Naive B cell (primary cell): ENCODE measurements at places on chromosomes 2 and 18.

- peaks cover 47% of the 10 kb centered on the region for H3K4me1 ChIP-seq
- peaks cover 5% of the 10 kb centered on the region for H3K36me3 ChIP-seq
- no peak overlapping the region for H3K27ac ChIP-seq
Observed at GRCh38 chr2:168585700-168586099, 129.6 kb downstream of the CERS6 start.

GRCh38 chr2:110678457-110679336 is 834 bp upstream of the BUB1 start:
- H3K4me1 ChIP-seq = peaks cover 31% of the 10 kb centered on the region
- H3K4me3 ChIP-seq = peak overlapping the region; percentile 90
- DNase-seq = peak; percentile 27
- no peaks in the 10 kb centered on the region for H3K27me3 ChIP-seq

DNA sequence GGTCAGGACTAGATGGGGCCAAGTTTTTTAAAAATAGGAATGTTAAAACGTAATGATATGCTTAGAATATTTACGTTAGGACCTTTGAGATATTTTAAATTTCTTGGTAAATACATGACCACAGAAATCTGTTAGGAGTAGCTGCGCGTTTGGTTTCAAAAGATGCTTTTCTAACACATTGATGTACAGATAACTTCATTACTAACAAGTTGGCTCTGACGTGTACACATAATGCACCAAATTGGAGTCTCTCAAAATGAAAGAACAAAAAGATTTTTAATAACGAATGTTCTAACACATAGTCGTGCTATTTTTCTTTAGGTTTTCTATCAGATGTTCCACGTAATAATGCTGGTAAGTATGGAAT is 608 bp downstream of the PHOSPHO2 start:
- peaks cover 17% of the 10 kb centered on the region for H3K4me1 ChIP-seq
- H3K27me3 ChIP-seq = peaks cover 23% of the 10 kb centered on the region
- DNase-seq = no peak
- H3K36me3 ChIP-seq = peaks cover 15% of the 10 kb centered on the region
- H3K27ac ChIP-seq = peak overlapping the region; percentile 100
- H3K4me3 ChIP-seq = peak overlapping the region; percentile 96

- H3K36me3 ChIP-seq = no peaks in the 10 kb centered on the region
- no peak overlapping the region for H3K27ac ChIP-seq
- peaks cover 13% of the 10 kb centered on the region for H3K27me3 ChIP-seq
- DNase-seq = no peak
- H3K4me3 ChIP-seq = no peak overlapping the region
- H3K4me1 ChIP-seq = no peaks in the 10 kb centered on the region
Observed at GRCh38 chr2:7270011-7270431, 352.8 kb downstream of the RNF144A start.

DNA sequence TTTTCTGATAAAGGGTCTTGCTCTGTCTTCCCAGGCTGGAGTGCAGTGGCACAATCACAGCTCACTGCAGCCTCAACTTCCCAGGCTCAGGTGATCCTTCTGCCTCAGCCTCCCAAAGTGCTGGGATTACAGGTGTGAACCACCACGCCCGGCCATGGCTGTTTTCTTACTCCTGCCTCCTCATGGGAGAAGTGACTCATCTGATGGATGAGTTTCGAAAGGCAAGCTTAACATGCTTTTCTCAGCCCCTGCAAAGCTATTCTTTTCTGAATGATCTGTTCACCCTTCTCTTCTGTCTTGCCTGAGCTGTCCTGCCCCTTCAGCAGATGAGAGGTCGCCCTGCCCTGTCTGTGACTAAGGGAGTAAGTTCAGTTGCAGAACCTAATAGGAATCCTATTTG is 929 bp upstream of the CREG2 start:
- peaks cover 78% of the 10 kb centered on the region for H3K27me3 ChIP-seq
- DNase-seq = no peak
- H3K27ac ChIP-seq = no peak overlapping the region
- peak overlapping the region; percentile 71 for H3K4me3 ChIP-seq

GRCh38 chr2:217901835-217902378 is 100.9 kb downstream of the TNS1 start:
- H3K4me1 ChIP-seq = peaks cover 3% of the 10 kb centered on the region
- DNase-seq = no peak
- H3K4me3 ChIP-seq = no peak overlapping the region
- H3K27ac ChIP-seq = no peak overlapping the region

GRCh38 chr18:5142859-5143258 is 54.2 kb downstream of the AKAIN1 start:
- H3K27me3 ChIP-seq = no peaks in the 10 kb centered on the region
- no peak overlapping the region for H3K4me3 ChIP-seq
- DNase-seq = no peak
- H3K27ac ChIP-seq = no peak overlapping the region
- no peaks in the 10 kb centered on the region for H3K4me1 ChIP-seq

DNA sequence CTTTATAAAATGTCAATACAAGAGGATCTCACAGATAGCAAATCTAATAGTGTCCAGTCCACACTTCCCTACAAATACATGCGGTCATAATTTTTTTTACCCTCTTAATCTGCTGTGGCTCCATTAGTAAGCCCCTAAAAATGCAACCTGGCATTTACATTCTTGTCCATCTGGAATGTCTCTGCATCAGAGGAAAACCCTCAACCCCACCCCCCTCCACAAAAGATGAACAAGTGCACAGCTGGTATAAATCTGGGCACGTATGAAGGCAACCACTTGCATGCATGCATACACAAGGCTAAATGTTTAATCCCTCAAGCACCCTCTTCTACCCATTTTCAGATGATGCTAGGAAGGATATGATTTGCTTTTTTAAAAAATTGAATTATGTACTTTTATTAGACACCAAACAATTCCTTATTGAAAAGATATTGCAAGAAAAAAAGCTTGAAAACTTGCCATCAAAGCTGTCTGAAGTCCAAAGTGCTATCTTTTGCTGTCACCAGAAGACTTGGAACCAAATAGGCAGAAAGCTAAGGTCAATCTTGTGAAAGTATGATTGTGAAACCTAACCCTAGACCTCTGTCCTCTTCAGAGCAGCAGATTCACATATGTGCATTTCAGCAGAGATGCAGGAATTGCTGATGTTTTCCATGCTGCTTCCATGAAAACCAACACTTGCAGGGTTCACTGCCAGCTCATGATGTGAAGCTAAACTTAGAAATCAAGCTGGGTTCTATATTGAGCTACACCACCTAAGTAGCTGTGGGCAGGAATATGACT is 39.0 kb downstream of the IRS1 start:
- no peak for DNase-seq
- H3K36me3 ChIP-seq = no peaks in the 10 kb centered on the region
- peaks cover 4% of the 10 kb centered on the region for H3K4me1 ChIP-seq
- no peak overlapping the region for H3K27ac ChIP-seq

- DNase-seq = no peak
- no peak overlapping the region for H3K27ac ChIP-seq
- H3K4me1 ChIP-seq = peaks cover 16% of the 10 kb centered on the region
- no peak overlapping the region for H3K4me3 ChIP-seq
Observed at GRCh38 chr2:165274698-165275097, 35.5 kb downstream of the SCN2A start.

DNA sequence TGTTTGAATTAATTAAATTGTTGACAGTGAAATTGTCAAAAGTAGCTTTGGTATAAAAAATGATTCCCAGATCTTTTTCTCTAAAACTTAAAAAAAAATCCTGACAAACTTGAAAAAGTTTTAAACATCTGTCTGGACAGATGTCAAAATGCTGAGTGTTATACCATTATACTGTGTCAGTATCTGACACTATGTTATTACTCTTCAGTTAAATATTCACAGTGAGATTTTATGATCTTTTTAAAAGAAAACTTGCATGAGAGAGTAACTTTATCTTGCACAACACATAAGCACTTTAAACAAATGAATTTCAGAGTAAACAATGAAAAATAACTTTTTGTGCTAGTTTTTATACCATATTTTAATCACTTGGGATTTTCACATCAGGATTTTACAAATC is 167.4 kb downstream of the MEIS1 start:
- no peaks in the 10 kb centered on the region for H3K4me1 ChIP-seq
- H3K4me3 ChIP-seq = no peak overlapping the region
- no peak for DNase-seq
- no peak overlapping the region for H3K27ac ChIP-seq
